ENCODE measurements at places on chromosomes 12 and 14.

- no peak for DNase-seq
These were observed 58.6 kb upstream of the TMEM263 start for GRCh38 chr12:106897082-106897481.

DNA sequence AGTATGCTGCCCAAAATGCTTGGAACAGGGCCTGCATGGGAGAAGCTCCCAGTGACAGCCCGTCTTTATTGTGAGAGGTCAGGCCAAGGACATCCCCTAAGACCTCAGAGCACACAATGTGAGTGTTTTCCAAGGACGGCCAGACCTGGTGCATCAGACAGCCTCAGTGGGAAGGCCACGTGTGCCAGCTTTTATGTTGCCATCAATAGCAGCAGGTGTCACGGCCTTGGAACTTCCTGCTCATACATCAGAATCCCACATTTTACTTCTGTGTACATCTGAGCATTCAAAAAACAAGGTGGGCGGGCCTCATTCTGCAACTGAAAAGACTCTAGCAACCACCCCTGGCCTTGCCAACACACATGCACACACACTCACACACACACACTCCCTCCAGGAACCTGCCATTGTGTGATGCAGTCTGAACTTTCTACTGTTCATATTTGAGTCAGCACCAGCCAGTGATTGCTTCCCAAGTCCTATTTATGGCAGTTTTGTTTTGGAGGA is 753.1 kb upstream of the TBX3 start:
- DNase-seq, result no peak

- no peak for DNase-seq
These were observed 93.3 kb upstream of the MAP1LC3B2 start for GRCh38 chr12:116465856-116466255.

GRCh38 chr14:35331605-35332516 is 39.7 kb downstream of the PSMA6 start:
- DNase-seq, result no peak

GRCh38 chr14:35385042-35385839 is 19.3 kb downstream of the NFKBIA start:
- DNase-seq, result no peak

GRCh38 chr14:92754966-92755365 is 6.5 kb upstream of the LGMN start:
- no peak for DNase-seq

- no peak for DNase-seq
These were observed 42.6 kb upstream of the MED13L start for GRCh38 chr12:116319898-116320621.

- no peak for DNase-seq
These were observed 89.8 kb downstream of the DICER1 start for GRCh38 chr14:95067526-95067925.

DNA sequence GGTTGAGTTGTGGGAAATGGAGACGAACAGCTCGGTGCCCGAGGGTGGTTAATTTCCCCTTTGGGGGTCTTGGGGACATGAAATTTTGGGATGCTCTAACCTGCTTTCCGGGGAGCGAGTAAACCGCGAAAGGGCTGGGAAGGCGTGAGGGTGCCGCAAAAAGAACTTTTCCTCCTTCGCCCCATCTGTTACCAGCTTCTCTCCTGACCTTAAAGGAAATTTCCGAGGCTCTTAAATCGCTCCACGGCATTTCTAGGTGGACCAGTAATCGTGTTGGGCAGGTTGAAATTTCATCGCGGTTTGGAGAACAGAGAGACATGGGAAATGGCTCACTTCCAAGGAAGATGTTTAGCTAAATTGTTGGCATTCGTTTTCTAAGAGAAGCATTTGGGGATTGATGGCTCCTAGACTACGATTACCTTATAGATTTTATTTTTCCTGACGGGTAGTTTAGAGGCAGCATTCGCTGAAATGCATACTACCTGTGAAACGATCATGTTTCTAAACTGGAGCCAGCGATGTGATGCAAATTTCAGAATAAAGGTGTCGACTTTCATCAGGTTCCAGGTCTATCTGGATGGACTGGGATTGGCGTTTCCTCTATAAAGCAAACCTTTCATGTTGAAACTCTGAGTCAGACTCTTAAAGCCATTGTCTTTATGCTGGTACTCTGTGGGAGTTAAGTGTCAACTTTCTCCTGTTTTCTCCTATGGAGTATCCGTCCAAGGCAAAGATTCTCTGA is 414.5 kb downstream of the PCNX1 start:
- no peak for DNase-seq

DNA sequence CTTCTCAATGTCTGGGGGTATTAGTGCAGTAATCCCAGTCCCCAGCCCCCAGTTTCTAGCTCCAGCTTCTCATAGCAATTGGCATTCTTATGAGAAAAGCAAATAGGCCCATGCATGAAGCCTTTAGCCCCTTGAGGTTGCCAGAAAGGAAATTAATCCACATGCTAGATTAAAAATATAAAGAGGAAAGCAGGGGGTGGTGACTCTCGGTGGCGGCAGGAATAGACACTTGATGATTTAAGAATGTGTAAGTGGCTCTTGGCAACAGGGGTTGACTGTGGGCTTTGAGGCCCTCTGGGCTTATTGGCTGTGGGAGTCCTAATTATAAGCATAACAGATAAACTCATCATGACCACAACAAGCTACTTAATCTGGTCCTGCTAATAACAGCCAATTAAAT is 1367.3 kb upstream of the FLRT2 start:
- no peak for DNase-seq

DNA sequence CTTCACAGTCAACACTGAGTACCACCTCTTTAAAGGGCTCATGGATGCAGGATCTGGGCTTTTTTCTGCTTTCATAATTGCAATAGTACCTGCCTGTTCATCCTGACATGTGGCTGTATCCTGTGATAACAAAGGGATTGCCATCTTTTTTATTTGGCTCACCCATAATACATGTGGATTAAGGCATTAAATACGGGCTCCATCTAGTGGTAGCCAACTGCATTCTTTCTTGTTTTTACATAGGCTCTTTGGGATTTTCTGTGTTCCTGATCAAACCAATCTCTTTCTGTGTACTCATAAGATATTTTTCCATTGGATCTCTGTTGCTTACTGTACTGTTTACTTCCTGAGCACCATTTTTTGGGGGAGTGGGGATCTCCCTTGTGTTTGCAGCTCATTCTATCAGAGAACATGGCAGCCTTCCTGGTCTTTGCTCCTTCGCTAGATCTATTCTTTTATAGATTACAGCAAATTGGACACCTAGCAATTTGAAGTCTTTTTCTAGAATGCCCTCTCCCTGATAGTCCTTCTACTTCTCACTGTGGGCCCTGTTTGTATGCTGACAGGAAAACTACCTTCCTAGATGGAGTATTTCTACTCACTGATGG is 723.4 kb upstream of the MDGA2 start:
- no peak for DNase-seq

DNA sequence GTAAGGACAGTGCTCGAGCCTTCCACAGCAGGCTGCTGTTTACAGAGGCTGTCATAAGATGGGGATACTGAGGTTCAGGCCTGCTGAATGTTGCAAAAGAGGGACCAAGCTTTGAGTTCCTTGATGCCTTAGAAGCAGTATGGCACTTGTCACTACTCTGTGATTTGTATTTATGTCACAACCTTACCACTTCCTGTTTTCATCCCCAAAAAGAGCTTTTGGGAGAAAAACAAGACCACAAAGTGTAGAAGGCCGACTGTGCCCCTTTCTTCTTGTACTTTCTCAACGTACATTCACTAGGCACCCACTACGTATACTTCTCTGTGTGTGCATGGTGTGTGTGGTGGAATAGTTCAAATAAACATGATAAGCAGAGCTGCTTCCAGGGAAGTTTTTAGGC is 90.1 kb downstream of the DRAM1 start:
- DNase-seq, result no peak

DNA sequence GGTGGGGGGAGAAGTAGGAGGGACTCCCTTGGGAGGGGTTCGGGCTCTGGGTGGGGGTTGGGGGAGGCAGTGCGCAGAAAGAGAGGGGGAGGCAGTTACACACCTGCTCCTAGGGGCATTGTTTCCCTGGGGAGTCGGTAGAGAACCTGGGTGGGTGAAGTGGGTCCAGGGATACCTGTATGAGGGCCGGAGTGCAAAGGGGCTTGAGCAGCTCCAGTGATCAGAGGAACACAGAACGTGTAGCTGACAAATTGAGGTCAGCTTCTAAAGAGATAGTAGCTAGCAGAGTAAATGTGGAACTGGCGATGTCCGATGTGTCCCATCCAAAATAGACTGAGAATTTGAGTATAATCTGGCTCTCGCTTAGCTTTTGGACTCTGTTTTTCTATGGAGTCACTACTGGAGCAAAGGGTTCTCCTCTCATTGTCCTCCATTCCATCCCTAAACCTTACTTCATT is 502 bp downstream of the SMARCD1 start:
- no peak for DNase-seq

GRCh38 chr14:51653775-51654532 is 2.2 kb downstream of the FRMD6 start:
- no peak for DNase-seq

GRCh38 chr12:58537278-58537677 is 383.0 kb downstream of the LRIG3 start:
- no peak for DNase-seq

DNA sequence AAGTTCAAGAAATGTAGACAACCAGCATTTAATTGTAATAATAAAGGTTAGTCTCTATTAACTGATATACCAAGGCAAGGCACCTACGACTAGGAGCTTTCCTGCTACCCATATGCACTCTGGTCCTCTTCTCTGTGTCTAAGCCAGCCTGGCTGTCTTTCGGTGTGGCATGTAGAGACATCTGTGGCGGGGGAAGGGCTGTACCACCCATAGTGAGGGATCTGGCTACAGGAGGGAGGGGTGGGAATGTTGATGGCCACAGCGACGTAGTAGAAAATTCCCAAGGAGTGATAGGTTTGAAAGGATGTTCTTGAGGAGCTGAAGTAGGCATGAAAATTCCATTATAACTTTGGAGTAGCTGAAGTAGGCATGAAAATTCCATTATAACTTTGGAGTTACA is 344.2 kb downstream of the ATP23 start:
- DNase-seq, result no peak

DNA sequence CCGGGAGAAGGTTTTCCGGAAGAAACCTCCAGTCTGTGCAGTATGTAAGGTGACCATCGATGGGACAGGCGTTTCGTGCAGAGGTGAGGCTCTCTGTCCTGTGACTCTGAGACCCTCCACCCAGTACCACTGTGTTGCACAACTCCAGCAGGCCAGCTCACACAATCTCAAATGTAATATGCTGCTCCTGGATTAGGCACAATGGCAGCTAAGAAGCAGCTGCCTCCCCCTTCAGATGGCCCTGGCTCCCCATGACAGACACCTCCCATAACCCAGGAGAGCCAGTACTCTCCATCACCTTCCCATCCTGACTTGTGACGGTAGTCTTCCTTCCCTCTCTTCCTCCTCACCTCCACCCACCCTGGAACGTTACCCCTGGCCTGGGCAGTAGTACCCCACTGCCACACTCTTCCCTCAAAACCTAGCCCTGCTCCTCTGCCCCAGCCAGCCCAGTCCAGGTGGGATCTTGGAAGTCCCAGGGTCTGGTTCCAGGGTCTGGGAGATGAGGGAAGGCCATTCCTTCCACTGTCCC is 2.1 kb downstream of the TNS2 start:
- DNase-seq, result no peak

DNA sequence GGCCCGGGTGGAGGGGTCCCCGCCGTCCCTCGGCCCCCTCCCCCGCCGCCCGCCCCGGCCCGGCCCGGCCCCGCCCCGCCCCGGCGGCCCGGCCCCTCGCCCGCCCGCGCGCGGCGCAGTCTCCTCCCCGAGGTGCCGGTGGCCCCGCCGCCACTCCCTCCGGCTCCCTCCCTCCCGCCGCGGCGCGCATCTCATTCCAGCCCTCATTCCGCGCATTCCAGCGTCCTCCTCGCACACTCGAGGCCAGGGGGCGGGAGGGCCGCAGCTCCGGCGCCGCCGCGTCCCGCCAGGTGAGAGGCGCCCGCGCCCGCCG is at the start of gene TEAD4:
TSS of gene TEAD4 (plus strand) at position 206 of the 313 bp plus-strand sequence.
- DNase-seq, result no peak

DNA sequence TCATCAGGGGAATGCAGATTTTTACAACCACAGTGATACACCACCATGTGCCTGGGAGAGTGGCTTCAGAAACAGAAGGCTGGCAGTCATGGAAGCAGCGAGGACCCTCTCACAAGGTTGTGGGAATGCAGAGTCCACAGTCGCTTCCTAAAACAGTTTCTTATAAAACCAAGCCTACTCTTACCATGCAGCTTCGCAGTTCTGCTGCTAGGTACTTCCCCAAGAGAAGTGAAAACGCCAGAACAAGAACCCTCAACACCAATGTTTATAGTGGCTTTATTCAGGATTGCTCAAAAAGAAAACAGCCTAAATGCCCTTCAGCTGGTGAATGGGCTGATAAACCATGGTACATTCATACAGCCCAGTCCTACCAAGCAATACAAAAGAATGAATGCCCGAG is 87.2 kb downstream of the DDX51 start:
- no peak for DNase-seq

DNA sequence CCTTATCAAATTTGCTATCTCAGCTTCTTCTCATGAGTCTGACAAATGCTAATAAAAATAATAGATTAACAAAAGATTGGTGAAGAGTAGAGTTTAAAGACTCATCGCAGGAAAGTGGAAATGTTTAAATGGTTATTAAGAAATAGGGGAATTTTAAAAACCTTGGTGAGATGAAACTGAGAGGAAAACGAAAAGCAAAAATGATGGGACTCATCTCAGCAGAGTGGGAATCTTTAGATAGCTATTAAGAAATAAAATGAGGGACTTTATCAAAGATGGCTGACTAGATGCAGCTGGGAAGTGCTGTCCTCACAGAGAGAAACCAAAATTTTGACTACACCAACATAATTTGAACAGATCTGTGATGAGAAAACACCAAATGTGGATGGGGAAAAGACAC is 79.2 kb upstream of the CD163 start:
- no peak for DNase-seq
